Heart right ventricle (tissue), 16 donors: ENCODE measurements at places on chromosomes 5 and 9. TPM values are rescaled to one million over a fixed set of nuclear protein-coding genes. Genes with fewer than 3 reads are reported as not detected.

The SPATA31D4 gene
- not detected for total RNA-seq

The HAPLN1 gene
- total RNA-seq = 0.38 TPM

The ZBED3 gene
- total RNA-seq = 5.3 TPM

The RELL2 gene
- total RNA-seq = 0.47 TPM

The GKAP1 gene
- total RNA-seq = 20.9 TPM

The PFDN1 gene
- 86.0 TPM for total RNA-seq

The BSPRY gene
- total RNA-seq = 1.2 TPM

The NIPAL4 gene
- not detected for total RNA-seq

The TPPP gene
- 9.9 TPM for total RNA-seq

The GADD45G gene
- total RNA-seq = 21.2 TPM

The GPR150 gene
- 0.12 TPM for total RNA-seq

The ANKRD20A1 gene
- 2.8 TPM for total RNA-seq

The DIPK1B gene
- total RNA-seq = 17.7 TPM

The FOXD4L5 gene
- not detected for total RNA-seq

The UQCRQ gene
- 1,816 TPM for total RNA-seq

The DBH gene
- total RNA-seq = not detected

The BTNL3 gene
- total RNA-seq = not detected

The SHISAL2B gene
- not detected for total RNA-seq

The SLCO6A1 gene
- total RNA-seq = not detected

The LOX gene
- 4.8 TPM for total RNA-seq

The POU4F3 gene
- not detected for total RNA-seq

The PCDHGB7 gene
- 10.0 TPM for total RNA-seq

The PIP5KL1 gene
- not detected for total RNA-seq

The PFN3 gene
- not detected for total RNA-seq

The TAF11L10 gene
- total RNA-seq = not detected

The MCC gene
- 19.3 TPM for total RNA-seq

The CNTNAP3 gene
- 8.6 TPM for total RNA-seq

The LEAP2 gene
- 0.49 TPM for total RNA-seq

The SLC27A4 gene
- total RNA-seq = 18.5 TPM

The NUP188 gene
- 26.5 TPM for total RNA-seq

The PTGES gene
- 0.53 TPM for total RNA-seq

The SAXO1 gene
- not detected for total RNA-seq

The ARL15 gene
- total RNA-seq = 29.7 TPM

The FRRS1L gene
- 1.7 TPM for total RNA-seq

The TLX3 gene
- not detected for total RNA-seq
